ENCODE measurements at places on chromosomes 2 and 18. TPM values are rescaled to one million over a fixed set of nuclear protein-coding genes. Genes with fewer than 3 reads are reported as not detected.

The EVX2 gene
- not detected for total RNA-seq

The MYL1 gene
- total RNA-seq = not detected

The SNORC gene
- total RNA-seq = 2.2 TPM

The ARHGEF4 gene
- total RNA-seq = 6.3 TPM

DNA sequence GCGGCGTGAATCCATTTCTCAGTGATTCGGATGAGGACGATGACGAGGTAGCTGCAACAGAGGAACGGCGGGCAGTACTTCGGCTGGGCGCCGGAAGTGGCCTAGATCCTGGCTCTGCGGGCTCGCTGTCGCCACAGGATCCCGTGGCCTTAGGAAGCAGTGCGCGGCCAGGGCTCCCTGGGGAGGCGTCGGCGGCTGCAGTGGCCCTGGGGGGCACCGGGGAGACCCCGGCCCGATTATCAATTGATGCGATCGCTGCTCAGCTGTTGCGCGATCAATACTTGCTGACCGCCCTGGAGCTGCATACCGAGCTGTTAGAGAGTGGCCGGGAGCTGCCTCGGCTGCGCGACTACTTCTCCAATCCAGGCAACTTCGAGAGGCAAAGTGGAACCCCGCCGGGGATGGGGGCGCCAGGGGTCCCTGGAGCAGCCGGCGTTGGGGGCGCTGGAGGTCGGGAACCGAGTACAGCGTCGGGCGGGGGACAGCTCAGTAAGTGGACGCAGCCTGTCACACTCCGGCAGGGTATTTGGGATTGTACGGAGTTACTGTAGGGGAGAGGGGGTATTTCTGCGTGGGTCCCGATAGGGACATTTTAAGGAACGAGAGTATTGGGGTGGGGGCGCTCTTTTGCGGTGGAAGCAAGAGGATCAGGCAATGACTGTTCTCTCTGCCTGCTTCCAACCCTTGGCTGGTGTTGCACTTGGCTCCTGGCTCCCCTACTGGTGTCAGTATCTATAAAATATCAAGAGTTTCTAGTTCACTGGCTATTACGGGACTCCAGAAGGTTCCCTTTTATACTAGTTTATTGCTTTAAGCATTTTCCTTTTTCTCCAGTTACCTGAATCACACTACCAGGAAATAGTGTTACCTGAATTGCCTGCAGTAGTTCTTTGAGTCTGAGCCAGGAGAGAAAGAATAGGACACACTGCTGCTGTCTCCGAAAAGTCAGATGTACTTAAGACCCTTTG is 772 bp downstream of the RELCH start:
- H3K27ac ChIP-seq = peak overlapping the region; percentile 98
- peaks cover 43% of the 10 kb centered on the region for H3K4me1 ChIP-seq
- no peaks in the 10 kb centered on the region for H3K36me3 ChIP-seq
- no peaks in the 10 kb centered on the region for H3K27me3 ChIP-seq

- no peaks in the 10 kb centered on the region for H3K36me3 ChIP-seq
- H3K27me3 ChIP-seq = no peaks in the 10 kb centered on the region
- peak overlapping the region; percentile 94 for H3K27ac ChIP-seq
- DNase-seq = no peak
Measured at GRCh38 chr2:29115797-29116781, 874 bp downstream of the CLIP4 start.

DNA sequence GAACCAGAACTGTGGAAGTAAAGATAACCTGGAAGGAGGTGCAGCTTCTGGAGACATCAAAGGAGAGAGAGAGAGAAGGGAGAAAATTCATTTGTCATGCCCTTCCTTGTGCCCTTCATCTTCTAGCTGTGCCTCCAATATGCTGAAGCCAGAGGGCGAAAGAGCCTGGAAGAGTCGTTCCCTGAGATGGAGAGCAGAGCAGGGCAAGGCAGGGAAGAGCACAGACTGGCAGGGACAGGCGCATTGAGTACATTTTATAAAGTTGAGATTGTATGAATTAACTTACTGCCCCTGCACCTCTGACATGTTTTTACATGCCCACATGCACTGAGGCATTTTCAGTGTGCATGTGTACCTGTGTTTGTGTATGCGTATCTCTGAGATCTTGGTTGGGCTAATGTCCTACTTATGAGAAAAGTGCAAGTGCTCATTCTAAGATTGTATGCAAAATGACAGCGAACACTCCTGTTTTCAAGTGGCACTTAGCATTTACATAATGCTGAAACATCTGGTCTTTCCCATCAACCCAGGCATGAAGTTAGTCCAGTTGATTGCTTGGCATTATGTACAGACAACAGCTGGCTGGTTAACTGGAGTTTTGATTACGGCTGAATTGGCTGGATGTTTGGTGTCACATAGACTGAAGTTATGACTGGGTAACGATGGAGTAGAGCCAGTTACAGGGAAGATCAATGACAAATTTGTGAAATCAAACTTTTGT is 23.7 kb upstream of the MMADHC start:
- no peaks in the 10 kb centered on the region for H3K27me3 ChIP-seq
- H3K4me1 ChIP-seq = peaks cover 53% of the 10 kb centered on the region
- DNase-seq = no peak
- H3K27ac ChIP-seq = no peak overlapping the region
- H3K36me3 ChIP-seq = peaks cover 3% of the 10 kb centered on the region

DNA sequence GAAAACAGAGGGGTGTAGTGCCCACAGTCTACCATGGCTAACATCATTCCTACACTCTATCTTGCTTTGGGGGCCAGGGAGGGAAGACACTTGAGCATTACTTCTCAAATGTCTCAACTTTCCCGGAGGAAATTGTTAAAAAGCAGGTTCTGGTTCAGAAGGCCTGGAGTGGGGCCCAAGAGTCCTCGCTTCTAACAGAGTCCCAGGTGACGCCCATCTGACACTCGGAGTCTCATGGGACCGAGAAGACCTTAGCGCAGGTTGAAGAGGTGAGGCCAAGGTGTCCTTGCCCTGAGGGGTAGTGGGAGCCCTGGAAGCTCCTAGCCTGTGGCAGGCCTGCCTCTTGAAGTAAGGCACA is 40.1 kb downstream of the ZFP36L2 start:
- DNase-seq = no peak
- H3K4me3 ChIP-seq = no peak overlapping the region

- peak overlapping the region; percentile 75 for H3K4me3 ChIP-seq
- no peak for DNase-seq
- H3K27me3 ChIP-seq = peaks cover 4% of the 10 kb centered on the region
- H3K4me1 ChIP-seq = peaks cover 10% of the 10 kb centered on the region
- no peak overlapping the region for H3K27ac ChIP-seq
Measured at GRCh38 chr2:172427990-172428831, 825 bp downstream of the ITGA6 start.

- no peak overlapping the region for H3K4me3 ChIP-seq
- H3K27me3 ChIP-seq = no peaks in the 10 kb centered on the region
- no peaks in the 10 kb centered on the region for H3K4me1 ChIP-seq
- no peak for DNase-seq
- H3K36me3 ChIP-seq = no peaks in the 10 kb centered on the region
- H3K27ac ChIP-seq = no peak overlapping the region
Measured at GRCh38 chr2:4358837-4359236, 655.5 kb downstream of the DCDC2C start.

DNA sequence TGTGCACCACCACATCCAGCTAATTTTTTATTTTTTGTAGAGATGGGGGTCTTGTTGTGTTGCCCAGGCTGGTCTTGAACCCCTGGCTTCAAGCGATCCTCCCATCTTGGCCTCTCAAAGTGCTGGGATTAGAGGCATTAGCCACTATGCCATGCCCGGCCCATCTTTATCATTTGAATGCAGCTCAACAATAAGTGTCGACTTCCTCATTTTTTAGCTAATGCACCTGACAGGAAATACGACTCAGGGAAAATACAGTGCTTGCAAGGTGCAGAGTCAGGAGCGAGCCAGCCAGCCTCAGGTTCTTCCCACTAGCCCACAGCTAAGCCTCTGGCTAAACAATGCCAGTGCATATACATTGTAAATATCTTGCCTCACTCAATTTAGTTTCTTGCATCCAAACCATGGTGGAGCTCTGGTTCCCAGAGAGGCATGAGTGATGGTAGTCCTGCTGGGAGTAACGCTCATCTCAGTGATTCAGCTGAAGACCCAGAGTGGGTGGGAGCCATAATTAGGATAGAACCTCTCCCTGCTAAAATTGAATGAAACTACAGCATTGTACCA is 135.0 kb downstream of the TGIF1 start:
- H3K27ac ChIP-seq = no peak overlapping the region
- no peak for DNase-seq
- H3K36me3 ChIP-seq = no peaks in the 10 kb centered on the region
- no peaks in the 10 kb centered on the region for H3K27me3 ChIP-seq
- no peak overlapping the region for H3K4me3 ChIP-seq

- peak overlapping the region; percentile 17 for H3K27ac ChIP-seq
- peaks cover 1% of the 10 kb centered on the region for H3K36me3 ChIP-seq
- peaks cover 41% of the 10 kb centered on the region for H3K4me1 ChIP-seq
- no peaks in the 10 kb centered on the region for H3K27me3 ChIP-seq
Measured at GRCh38 chr2:72570413-72570812, 255.4 kb downstream of the EXOC6B start.

GRCh38 chr2:191571163-191571769 is 106.7 kb upstream of the NABP1 start:
- no peak for DNase-seq
- no peaks in the 10 kb centered on the region for H3K36me3 ChIP-seq
- peaks cover 21% of the 10 kb centered on the region for H3K4me1 ChIP-seq
- H3K27me3 ChIP-seq = no peaks in the 10 kb centered on the region
- peak overlapping the region; percentile 89 for H3K27ac ChIP-seq

- peaks cover 25% of the 10 kb centered on the region for H3K4me1 ChIP-seq
- peak overlapping the region; percentile 87 for H3K4me3 ChIP-seq
- no peaks in the 10 kb centered on the region for H3K27me3 ChIP-seq
Measured at GRCh38 chr2:61538920-61539520, 864 bp upstream of the XPO1 start.

- no peak overlapping the region for H3K27ac ChIP-seq
- H3K27me3 ChIP-seq = no peaks in the 10 kb centered on the region
- no peak overlapping the region for H3K4me3 ChIP-seq
Measured at GRCh38 chr2:20551260-20551944, 99.5 kb downstream of the HS1BP3 start.

GRCh38 chr2:82879803-82880202 is 1579.3 kb downstream of the SUCLG1 start:
- H3K4me1 ChIP-seq = no peaks in the 10 kb centered on the region
- no peak overlapping the region for H3K27ac ChIP-seq
- H3K4me3 ChIP-seq = no peak overlapping the region
- no peaks in the 10 kb centered on the region for H3K36me3 ChIP-seq

GRCh38 chr2:217091531-217091930 is 231.7 kb upstream of the TNP1 start:
- H3K27me3 ChIP-seq = no peaks in the 10 kb centered on the region
- H3K4me3 ChIP-seq = no peak overlapping the region
- no peak for DNase-seq
- H3K27ac ChIP-seq = no peak overlapping the region
- no peaks in the 10 kb centered on the region for H3K36me3 ChIP-seq

DNA sequence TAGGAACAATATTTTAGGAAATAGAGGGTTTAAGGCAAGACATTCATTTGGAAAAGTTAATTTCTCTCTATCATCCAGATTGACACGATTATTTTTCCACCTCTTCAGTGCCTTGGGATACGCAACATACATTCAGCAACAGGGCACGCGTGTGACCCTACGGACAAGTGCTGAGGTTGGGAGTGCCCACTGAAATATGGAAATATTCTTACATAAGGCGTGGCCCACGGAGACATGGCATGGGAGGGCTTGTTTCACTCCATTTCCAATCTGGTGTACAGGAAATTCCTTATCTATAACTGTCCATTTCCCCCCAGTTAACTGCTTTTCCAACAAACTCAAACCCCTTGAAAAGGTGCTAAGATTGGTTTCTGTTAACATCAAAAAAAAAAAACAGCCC is 20.9 kb upstream of the KIDINS220 start:
- no peaks in the 10 kb centered on the region for H3K4me1 ChIP-seq
- H3K27ac ChIP-seq = peak overlapping the region; percentile 59
- no peaks in the 10 kb centered on the region for H3K27me3 ChIP-seq
- no peak overlapping the region for H3K4me3 ChIP-seq
- no peak for DNase-seq

DNA sequence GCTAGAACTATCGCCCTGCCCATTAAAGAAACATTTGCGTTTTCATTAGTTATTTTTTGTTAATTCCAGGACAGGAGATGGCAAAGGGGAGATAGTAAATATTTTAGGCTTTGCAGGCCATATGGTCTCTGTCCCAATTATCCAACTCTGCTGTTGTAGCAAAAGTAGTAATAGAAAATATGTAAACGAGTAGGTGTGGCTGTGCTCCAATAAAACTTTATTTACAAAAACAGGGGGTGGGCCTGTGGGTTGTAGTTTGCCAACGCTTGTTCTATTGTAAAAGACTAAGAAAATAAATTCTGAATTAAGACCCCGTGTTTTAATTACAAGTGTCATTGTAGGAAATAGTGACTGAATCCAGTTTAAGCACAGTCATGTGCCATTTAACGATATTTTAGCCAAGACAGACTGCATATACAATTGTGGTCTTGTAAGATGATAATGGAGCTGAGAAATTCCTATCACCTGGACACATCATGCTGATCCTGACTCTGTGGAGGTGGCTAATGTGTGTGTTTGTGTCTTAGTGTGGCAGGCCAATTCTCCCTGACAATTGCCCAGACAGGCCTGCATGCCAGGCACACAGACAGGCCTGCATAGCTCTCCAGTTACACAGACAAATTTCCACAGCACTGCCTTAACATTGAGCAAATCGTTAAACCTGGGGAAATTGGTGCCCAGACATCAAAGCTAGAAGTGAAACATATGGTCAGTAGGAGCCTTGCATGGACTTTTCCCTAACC is 76.4 kb downstream of the SKA1 start:
- no peak for DNase-seq
- no peak overlapping the region for H3K27ac ChIP-seq
- peaks cover 24% of the 10 kb centered on the region for H3K27me3 ChIP-seq
- no peaks in the 10 kb centered on the region for H3K4me1 ChIP-seq
- H3K4me3 ChIP-seq = no peak overlapping the region
- no peaks in the 10 kb centered on the region for H3K36me3 ChIP-seq

DNA sequence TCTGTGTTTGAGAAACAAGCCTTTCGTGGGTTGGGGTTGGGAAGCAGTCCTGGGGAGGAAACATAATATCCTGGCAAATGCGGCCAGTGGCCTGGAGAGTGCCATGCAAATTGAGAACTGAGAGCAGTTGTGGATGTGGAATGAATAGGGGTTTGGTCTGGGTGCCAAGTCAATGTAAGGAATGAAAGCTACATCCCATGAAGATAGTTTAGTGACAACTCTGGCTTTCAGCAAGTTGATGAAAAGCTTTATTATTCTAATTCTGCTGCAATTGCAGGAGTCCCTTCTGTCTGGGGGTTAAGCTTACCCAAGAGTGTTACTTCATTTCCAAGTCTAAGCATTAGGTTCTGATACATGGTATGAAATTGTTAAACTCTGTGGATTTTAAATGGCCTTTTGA is 771.6 kb downstream of the DPP10 start:
- no peak for DNase-seq
- H3K27ac ChIP-seq = no peak overlapping the region
- no peak overlapping the region for H3K4me3 ChIP-seq
- no peaks in the 10 kb centered on the region for H3K36me3 ChIP-seq
- H3K27me3 ChIP-seq = no peaks in the 10 kb centered on the region

GRCh38 chr2:36507408-36507812 is 90.6 kb downstream of the FEZ2 start:
- H3K4me1 ChIP-seq = peaks cover 18% of the 10 kb centered on the region
- DNase-seq = no peak

Data from chondrocyte (in vitro differentiated cells).